Central memory CD8-positive, alpha-beta T cell (primary cell): ENCODE measurements at places on chromosomes 7 and 10.

DNA sequence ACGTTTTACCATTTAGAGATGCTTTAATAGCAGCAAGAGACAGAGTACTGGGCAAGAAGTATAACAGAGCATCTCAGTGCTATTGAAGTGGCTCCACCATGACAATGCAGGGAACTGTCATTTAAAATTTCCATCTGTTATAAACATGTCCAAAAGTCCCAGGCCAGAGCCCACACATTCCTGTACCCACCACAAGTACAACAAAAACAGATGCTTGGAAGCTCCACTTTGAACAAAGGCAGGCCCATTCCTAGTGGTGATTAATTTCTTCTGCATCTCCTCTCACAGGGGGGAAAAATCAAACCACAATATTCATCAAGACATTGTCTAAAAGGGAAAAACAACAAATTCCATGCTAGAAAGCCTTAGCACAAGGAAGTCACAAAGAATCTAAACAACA is 627.9 kb downstream of the PARD3 start:
- DNase-seq: no peak

DNA sequence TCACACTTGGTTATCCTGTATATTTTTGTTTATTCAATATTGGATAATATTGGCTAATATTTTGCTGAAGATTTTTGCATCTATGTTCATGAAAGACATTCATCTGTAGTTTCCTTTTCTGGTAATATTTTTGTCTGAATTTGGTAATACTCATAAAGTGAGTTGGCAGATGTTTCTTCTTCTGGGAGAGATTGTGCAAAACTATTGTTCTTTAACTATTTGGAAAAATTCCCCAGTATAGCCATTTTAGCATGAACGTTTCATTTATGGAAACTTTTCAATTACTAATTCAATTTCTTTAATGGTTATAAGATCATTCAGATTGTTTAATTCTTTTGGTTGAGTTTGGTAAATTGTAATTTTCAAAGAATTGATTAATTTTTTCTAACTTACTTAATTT is 560.8 kb upstream of the FZD8 start:
- DNase-seq: no peak

DNA sequence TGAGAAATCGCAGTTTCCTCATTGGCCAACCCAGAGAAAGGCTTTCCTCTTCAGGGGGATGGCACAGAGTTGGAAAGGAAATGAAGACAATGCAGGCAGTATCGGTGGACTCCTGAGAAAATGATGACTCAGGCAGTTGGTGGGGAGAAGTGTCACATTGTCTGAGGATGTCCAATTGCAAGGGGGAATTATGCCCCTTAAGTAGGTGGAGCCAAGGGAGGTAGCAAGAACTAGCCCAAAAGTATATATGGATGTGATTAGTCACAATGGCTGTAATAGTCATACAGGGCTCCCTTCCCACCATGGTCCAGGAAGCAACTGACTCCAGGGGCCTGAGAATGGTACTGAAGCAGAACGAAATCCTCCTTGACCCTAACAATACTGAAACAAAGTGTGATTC is 58.3 kb upstream of the EGFR start:
- no peak for DNase-seq

GRCh38 chr7:45699015-45699309 is 124.8 kb downstream of the ADCY1 start:
- DNase-seq: no peak

DNA sequence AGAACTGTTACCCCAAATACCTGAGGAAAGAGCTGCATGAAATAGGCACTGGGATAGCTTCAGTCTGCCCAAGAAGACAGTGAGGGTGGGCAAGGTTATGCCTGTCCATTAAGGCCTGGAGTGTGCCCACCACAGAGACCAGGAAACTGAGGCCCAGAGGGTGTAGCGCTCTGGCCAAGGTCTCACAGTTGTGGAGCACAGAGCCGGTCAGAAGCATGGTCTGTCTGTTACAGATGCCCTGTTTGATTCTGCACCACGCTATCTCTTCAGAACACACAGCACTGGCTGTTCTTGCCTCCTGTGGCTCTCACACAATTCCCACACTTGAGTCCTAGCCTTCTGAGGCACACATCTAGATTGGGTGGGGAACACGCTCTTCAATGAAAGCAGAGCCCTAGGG is 261.4 kb downstream of the GRID1 start:
- no peak for DNase-seq

DNA sequence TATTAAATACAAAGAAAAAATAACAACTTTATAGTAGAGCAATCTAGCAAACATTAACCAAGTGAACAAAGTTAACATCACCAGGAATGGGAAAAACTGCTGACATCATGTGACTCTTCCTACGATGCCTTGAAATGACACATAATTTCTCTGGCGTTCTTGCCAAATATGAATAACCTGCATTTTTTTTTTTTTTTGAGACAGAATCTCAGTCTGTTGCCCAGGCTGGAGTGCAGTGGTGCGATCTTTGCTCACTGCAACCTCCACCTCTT is 126.5 kb upstream of the VKORC1L1 start:
- DNase-seq: no peak

DNA sequence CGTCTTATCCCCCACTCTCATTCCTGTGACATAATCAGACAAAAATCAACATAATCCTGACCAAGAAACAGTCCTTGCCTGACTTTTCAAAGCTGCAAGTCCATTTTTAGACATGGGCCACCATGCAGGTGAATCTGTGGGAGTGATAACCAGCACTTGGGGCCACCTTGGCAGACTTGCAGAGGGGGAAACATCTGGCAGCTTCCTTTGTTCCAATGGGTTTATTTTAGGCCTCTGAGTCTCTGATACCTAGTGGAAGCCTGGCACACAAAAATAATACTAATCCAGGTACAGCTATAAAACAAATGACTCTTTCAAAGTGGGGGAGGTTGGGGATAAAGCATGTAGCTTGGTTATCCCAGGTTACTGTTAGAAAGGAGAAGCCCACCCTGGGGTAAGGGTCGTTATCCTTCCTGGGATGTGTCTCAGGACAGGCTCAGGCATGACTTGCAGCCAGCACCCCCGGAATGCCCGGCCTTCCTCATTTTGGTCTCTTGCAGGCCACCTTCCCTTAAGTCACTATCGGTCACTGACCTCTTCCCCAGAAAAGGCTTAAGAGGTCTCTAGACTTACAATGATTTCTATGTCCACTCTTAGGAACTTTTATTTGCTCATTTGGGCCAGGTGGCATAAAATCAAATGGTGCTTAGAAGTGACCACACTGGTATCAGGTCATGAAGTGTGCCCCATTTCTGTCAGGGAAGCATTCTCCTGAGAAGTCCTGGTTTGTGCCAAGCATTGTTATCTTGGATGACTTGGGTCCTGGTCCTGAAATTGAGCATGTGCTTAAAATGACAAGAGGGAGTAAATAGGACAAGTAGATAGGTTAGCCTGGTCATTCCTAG is 37.6 kb downstream of the EEPD1 start:
- no peak for DNase-seq

DNA sequence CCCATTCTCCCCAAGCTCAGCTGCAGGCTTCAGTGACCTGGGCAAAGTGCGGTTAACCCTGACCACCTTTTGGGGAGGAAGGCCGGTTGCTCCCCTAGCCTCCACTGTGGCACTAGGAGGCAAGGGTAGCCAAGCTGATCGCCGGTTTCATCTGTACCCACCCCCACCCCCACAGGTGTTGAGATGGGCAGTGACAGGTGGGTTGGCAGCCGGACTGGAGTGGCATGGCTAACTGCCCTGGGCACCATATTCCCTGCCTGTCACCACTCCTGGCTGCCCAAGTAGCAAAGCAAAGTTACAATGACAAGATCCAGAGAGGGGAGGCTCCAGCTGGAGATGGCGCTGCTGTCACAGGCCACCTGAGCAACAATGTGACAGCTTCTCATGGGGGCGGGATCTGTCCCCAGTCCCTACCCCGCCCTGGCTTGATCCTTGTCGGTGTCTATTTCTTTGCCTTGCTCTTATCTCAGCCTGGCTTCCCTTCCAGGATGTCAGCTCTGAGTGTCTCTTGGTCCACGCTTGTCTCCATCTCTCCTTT is 27.0 kb upstream of the BMS1 start:
- no peak for DNase-seq

- DNase-seq: no peak
Observed at GRCh38 chr10:123926401-123927264, 35.0 kb upstream of the CPXM2 start.

GRCh38 chr10:132707121-132707775 is 78.7 kb downstream of the NKX6-2 start:
- DNase-seq: no peak

- DNase-seq: no peak
Observed at GRCh38 chr10:48807791-48808470, 123.3 kb downstream of the WDFY4 start.

- DNase-seq: no peak
Observed at GRCh38 chr10:68208424-68209042, 23.4 kb downstream of the ATOH7 start.

DNA sequence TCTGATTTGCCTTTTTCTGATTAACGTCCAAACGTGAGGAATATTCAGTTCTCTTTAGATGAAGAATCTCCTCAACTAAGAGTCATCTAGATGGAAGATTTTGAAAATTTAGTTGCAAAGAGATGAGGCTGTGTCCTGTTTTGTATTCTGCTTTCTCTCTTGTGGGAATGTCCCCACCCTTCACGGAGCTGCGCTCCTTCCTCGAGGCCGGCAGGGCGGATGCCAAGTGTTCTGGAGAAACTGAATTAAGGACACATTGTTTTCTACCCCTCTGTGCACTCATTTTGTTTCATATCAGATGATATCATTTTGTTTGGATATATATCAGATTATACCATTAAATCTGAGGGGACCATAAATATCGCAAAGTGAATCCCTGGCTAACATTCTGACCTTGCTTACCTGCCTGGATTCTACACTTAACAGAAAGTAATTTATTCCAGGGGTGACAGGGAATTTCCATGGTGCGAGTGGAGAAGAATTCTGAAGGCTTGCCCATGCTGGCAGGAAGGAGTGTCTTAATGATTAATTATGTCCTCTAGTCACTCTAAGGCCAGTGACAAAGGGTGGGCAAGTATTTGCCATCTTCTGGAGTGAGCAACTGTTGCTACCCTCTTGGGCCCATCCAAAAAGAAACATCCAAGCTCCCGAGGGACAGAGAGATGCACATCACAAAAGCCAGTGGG is 47.9 kb upstream of the IGFBP3 start:
- DNase-seq: no peak

GRCh38 chr7:154746571-154747360 is 256.2 kb downstream of the PAXIP1 start:
- DNase-seq: no peak

- DNase-seq: no peak
Observed at GRCh38 chr7:22346383-22347107, 10.4 kb downstream of the RAPGEF5 start.
